Retina (tissue), 1 donor: ENCODE measurements at places on chromosomes 4 and X.

DNA sequence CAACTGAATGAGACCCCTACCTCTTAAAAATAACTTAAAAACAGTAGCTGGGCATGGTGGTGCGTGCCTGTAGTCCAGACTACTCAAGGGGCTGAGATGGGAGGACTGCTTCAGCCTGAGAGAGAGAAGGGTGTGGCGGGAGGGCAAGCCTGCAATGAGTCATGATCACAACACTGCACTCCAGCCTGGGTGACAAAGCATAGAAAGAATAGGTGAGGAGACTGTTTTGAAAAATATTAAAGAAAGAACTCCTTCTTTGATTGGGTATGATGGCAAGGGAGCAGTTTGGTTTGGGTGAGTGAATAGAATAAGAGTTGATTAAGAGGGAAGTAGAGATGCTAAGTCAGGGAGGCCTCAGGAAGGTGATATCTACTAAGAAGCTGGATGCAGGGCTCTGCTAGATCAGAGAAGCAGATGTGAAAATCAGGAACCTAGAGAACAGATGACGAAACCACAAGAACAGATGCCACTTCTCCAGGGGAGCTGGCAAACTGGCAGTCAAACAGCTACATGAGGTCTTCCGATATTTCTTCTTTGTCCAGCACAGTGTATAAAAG, 318.6 kb downstream of the OPHN1 start:
- DNase-seq = no peak

GRCh38 chr4:156873799-156874198, 97.8 kb downstream of the PDGFC start:
- DNase-seq = peak; percentile 18

GRCh38 chr4:100657187-100657586, 139.4 kb upstream of the EMCN start:
- no peak for DNase-seq

- DNase-seq = no peak
Measured at GRCh38 chrX:69117876-69118526, 47.3 kb downstream of the PJA1 start.

DNA sequence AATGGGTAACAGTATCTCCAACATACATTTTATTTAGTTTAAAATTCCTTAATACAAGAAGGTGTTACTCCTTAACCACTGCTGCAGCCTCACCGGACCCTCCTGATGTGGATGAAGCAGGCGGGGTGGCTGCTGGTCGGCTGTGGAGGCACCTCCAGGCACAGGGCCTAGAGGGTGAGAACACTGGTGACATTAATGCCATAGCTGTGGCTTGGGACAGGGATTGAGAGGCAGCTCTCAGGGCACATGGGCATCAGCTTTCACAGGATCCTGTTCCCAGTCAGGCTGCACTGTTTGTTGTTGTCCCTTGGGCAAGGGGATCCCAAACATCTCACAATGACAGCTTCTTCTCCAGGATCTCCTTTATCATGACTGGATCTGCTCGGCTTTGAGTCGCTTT, 90.0 kb downstream of the GATB start:
- DNase-seq = no peak

DNA sequence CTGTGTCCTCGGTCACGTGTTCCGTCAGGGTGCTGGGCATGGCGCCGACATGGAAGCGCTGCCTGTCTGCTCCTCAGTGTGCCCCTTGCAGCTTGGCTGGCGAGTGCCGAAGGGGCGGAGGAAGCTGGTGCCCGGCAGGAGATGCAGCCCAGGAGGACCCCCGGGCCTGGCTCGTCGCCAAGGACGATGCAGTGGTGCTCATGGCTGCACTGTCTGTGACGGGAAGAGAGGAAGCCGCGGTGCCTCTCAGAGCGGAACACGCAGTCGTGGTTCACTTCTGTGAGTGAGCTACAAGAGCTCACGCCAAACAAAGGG, 38.1 kb downstream of the FGFRL1 start:
- peak; percentile 4 for DNase-seq

DNA sequence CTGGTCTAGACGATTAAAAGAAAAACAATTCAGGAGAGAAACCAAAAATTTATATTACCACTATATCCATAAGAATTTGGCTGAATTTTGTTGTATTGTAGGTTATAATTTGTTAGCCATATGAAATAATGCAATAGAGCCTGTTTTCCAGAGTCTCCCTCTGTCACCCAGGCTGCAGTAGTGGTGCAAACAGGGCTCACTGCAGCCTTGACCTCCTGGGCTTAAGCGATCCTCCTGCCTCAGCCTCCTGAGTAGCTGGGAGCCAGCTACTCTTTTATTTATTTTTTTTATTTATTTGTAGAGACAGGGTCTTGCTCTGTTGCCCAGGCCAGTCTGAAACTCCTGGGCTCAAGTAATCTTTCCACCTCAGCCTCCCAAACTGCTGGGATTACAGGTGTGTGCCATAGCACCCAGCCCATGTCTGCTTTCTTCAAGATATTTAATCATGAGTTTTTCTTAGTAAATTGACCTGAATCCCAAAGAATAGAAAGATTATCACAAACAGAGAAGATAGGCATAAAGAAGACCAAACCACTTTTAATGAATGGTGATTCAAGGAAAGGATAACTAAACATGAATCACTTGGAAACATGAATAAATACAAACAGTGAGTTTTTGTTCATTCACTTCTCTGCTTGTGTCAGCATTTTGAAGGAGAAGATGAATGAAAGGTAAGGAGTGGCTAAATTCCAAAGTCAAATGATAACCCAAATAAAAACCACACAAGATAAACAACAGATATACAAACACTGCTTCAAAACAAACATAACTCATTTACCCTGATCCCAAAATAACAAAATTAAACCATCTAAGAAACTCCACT, 82.1 kb downstream of the PPP3CA start:
- no peak for DNase-seq

GRCh38 chrX:154516656-154517100, 646 bp upstream of the FAM3A start:
- DNase-seq = no peak
